Activated CD8-positive, alpha-beta memory T cell treated with anti-CD3 and anti-CD28 coated beads, Interleukin-2, amount 50 U/mL, for 48 hours (primary cell): ENCODE measurements at places on chromosomes 6 and 20.

DNA sequence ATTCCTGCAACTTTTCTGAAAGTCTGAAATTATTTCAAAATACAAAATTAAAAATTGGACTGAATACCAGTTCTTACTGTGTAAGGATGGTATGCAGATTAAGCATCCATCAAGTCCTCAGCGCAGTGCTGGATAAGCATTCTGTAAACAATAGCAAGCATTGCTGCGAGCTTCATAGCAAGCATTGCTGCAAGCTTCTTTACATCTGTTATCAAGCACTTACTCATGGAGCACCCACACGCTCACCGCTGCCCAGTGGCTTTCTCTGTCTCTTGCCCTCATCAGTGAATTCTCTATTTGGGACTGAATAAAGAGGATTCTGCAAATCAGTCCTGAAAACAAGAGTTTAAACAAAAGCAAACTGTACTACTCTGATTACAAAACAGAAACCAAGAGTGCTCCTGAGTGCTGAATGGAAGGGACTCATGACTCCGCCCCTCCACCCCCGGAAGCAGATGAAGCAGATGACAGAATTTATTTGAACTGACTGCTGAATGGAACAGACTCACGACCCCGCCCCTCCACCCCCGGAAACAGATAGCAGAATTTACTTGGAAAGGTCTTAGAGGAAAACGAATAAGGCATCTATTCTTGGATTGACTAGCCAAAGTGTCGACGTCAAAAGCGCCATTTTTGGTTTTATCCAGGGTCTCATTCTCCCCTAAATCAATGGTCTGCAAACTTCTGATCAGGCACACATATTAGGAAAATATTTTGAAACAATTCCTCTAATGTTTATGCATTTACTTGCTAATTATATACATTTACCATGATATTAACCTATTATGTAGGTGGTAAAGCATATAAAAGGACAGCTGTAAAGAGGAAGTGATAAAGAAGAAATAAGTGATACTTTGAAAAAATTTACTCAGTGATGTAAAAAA, 22.1 kb upstream of the EYA2 start:
- DNase-seq, result no peak

GRCh38 chr20:14344746-14345145, 7.3 kb upstream of the FLRT3 start:
- DNase-seq, result no peak

- no peak for DNase-seq
Measured at GRCh38 chr20:1816384-1817381, 78.5 kb upstream of the SIRPA start.

DNA sequence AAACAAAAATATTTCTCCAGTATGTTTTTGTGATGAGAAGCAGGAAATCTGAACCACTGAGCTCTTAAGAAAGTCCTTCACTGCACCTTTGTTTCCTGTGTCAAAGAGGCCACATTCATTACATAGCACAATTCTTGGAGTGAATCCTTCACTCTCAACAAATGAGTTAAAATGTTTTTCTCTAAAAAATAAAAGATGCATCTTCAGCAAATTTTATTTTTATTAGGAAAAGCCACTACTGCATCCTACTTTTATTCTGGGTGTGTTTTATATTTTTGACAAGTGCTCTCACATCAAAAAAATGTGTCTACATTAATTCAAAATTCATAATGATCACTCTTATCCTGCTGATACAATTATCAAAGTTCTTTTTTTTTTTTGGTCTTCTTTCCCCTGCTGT, 76.3 kb downstream of the PLCB4 start:
- DNase-seq, result no peak

GRCh38 chr6:33822575-33823395, 19.0 kb upstream of the MLN start:
- DNase-seq, result no peak
